ENCODE measurements at places on chromosomes 2 and 18. TPM values are rescaled to one million over a fixed set of nuclear protein-coding genes. Genes with fewer than 3 reads are reported as not detected.

The CRYBA2 gene
- total RNA-seq = not detected

The ZNF519 gene
- total RNA-seq = 46.6 TPM

The MARCO gene
- total RNA-seq = not detected

- DNase-seq = no peak
- H3K27me3 ChIP-seq = no peaks in the 10 kb centered on the region
- H3K4me1 ChIP-seq = no peaks in the 10 kb centered on the region
- H3K4me3 ChIP-seq = no peak overlapping the region
- no peak overlapping the region for H3K27ac ChIP-seq
- no peaks in the 10 kb centered on the region for H3K36me3 ChIP-seq
Observed at GRCh38 chr18:3584266-3584861, 134.4 kb downstream of the TGIF1 start.

The ROCK2 gene
- 22.3 TPM for total RNA-seq

The AQP12B gene
- total RNA-seq = not detected

Data from neural progenitor cell (in vitro differentiated cells).